Type B pancreatic cell (in vitro differentiated cells): ENCODE measurements at places on chromosomes 2 and 18.

DNA sequence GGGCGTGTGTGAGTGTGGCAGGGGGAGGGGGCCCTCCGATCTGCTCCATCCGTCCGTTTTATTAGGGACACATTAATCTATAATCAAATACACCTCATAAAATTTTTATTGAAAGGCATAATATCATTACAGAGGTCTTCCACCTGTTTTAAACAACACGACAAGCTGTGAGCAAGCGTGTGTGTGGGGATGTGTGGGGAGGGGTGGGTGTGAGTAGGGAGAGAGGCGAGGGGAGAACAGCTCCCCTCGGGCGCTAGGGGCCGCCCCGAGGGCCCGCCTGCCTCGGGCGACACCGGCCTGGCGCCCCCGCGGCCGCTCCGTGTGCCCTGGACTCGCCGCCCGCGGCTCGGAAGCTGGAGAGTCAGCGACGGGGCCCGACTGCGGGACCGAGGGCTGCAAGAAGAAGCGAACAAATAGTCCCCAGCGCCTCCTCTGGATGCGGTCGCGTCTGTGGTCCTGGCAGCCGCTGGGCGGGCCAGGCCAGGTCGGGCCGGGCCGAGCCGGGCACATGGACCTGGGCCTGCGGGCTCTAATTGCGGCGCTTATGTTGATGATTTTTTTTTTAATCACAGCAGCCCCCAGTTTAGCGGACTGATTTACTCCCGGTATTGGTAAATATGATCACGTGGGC, 352 bp upstream of the HOXD9 start:
- DNase-seq = no peak

DNA sequence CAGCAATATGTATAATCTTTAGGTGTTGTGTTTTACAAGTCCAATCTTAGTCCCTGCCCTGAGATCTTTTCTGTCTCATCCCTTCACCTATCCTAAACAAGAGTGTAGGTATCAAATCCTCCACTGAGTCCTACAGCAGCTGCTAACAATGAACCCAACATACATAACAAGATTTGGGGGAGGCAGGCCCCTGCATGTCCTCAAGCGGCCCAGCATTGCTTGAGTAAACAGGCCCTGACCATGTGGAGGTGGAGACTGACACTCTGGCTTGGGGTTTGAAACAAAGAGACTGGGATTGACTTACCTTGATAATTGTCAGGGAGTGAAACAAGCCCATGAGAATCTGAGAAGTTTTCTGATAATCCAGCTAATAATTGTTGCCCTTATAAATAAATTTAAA, 213.4 kb downstream of the STK39 start:
- DNase-seq = no peak

DNA sequence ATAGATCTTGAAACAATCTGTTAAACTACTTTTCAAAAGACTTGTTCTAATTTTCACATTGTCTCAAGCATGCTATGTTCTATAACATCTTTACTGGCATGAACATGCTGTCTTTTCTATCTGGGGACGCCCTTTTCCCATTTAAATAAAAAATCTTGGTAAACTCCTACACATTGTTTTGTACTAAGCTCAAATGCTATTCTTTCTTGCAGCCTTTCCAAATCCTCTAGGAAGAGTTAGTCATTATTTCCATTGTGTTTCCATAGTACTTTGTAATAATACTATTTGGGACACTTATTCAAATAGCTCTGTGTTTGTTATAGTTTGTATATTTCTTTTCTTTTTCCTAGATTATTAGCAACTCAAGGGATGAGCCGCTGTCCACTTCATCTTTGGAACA, 828.6 kb upstream of the FSHR start:
- no peak for DNase-seq

- no peak for DNase-seq
Observed at GRCh38 chr2:134197445-134197844, 56.4 kb upstream of the MGAT5 start.

DNA sequence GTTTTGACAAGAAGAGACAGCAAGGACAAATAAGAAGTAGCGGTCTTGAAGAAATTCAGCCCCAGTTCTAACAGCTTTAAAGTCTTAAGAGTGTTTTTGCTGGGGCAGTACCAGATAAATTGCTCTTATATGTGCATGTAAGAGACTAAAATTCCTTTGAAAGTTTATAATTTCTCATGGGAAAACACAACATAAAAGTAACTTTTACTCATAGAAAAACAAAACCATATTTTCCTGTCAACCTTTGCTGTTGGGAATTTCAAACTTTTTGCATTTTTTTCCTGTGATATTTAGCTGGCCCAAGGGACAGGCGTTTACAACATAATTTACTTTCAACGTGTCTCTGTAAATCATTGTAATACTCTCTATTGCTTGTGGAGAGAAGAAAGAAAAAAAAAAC, 767.8 kb upstream of the ZEB2 start:
- DNase-seq = no peak

DNA sequence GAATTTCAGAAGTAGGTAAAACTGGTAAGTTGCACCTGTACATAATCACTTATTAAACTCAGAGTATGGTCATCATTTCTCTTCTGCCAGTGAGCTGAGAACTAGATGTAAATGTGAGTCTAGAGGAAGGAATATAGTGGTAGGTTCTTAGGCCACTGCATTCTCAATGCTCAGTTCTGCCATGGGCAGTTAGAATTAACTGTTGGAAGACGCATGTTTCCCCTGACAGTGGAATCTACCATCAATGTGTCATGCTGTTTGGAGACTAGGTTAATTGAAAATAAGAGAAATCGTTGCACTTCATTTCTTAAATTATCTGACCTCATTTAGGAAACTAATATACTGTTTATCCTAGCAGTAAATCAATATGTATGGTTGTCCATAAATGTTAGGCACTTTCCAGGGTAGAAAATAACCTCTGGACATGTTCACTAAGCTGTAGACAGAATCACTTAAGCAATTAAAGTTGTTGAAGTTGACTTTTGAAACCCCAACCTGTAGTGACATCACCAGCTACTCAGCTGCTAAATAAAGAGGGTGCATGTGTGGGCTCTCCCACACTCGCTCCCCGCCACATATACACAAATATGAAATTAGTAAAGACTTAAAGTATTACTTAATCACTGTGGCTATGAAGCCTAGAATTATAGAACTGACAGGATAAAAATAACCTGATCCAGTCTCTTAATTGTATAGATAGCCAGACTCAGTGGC, 91.5 kb upstream of the NOSTRIN start:
- DNase-seq = no peak

- no peak for DNase-seq
Observed at GRCh38 chr2:177391822-177392372, 676 bp upstream of the AGPS start.

DNA sequence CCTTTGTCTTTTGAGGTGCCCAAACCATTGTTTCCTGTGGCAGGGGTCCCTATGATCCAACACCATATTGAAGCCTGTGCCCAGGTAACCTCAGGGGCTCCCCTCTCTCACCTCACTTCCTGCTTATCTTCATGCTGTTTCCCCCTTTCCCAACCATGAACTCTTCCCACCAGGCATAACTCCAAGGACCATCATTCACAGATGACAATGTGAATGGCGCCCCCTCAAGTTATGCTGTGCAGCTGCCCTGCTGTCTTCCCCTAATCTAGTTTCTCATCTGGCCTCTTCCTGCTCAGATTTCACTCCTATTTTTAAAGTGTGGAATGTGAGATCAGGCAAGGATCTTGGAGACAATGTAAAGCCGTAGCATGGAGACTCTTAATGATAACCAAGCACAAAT, 1.4 kb downstream of the GMPPA start:
- no peak for DNase-seq

DNA sequence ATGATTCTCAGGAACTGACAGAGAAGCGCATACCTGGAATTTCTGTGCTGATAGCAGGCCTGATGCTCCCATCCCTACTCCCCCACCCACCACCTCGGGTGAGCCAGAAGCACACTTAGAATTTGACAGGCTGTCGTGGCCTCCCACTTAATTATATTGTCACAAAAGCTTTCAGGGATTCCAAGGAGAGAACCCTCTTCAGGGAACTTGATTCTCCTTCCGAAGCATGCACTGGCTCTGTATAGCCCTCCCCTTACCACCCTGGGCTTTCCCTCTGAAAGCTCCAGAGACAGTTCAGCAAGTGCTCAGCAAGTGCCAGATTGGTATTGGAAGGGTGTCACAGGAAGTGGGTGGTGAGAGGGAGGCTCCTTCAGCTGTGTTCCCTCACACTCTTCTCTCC, 252.5 kb upstream of the SIX2 start:
- DNase-seq = no peak

GRCh38 chr2:37833423-37833822, 91.7 kb upstream of the RMDN2 start:
- no peak for DNase-seq

GRCh38 chr18:24227977-24228666, 89.3 kb downstream of the CABYR start:
- DNase-seq = no peak

DNA sequence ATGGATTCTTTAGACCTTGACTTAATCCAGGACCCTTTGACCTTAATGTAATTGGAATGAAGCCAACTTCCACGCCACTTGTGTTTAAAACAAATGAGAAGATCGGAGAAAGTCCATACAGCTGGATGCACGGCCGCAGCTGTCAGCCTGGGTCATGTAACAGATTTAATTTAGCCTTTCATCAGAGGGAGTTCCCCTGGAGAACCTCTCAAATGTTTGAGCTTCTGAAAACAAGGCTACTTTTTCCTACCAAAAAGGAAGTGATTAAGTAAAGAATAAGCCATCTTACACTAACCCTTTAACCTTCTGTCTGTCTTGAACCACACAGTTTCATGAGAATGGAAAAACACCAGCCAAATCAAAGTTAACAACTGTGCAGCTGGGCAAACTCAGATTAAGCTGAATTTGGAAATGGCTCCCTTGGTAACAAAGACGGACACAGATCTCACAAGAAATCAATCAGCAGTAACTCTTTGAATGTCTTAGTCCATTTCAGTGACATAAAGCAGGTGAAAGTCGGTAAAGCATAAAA, 103.6 kb downstream of the DOCK10 start:
- DNase-seq = no peak

GRCh38 chr2:241157841-241158545, 7.7 kb downstream of the PPP1R7 start:
- DNase-seq = no peak

GRCh38 chr2:144516981-144517865, 2.7 kb downstream of the ZEB2 start:
- DNase-seq = no peak

DNA sequence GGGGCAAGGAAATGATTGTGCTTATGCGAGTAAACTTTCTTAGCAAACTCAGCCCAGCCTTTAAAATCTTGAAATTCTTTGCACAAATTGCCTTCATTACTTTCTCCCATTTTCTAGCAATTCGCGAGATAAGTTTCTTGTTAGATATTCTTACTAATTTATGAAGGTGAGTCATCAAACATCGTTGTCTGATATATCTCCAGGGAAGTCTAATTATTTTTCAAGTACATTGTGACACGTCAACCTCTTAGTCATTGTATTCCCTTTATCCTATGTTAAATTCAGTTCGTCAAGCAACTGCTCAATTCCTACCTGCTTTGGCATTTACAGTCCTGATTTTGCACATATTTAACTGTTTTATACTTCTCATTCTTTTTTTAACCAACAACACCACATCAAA, 854.5 kb upstream of the CRIM1 start:
- no peak for DNase-seq

GRCh38 chr2:74290466-74291217, 52.6 kb downstream of the SLC4A5 start:
- DNase-seq = peak; percentile 47

DNA sequence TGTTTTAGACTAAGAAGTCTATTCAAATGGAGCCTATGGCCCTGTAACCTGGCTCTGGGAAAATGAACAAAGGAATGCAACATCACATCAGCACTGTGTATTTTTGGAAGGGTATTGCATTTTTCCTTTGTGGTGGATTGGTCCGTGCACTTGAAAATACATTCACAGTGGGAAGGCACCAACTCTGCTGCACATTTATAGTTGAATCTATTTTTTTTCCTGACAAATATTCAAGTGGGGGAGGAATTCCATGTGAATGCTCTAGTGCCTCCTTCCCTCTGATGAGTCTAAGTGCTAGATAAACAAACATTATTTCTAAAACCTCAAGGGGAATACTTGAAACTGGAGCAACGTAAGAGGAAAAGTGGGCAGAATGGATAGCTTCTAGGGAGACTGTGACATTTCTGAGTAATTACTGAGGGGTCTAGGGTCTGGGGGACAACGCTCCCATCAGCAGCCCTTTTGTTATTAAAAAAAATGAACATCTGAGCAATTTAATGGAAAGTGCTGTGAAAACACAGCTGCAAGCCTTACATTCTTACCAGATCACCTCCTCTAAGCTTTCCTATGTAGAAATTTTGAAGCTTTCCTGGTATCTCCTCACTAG, 208.2 kb downstream of the SLC8A1 start:
- DNase-seq = no peak

DNA sequence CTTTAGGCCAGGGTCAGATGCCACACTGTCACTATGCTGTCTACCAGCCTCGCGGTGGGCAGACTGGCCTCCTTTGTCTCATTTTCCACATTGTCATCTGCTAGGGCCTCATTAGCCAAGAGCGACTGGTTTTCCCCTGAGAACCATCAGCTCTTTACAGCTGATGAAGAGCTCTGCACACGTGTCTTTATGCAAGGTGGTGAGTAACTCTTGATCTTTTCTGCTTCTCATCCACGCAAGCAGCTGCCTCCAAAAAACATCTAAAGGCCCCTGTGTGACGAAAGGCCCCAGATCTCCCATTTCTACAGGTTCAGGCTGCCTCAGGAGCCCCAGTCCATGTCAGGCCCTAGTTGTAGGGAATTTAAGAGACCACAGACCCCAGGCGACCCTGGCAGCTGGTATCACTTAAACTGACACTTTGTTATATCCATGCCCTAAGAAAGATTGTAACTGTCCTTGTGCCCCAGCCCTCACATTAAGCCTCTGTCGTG, 52.9 kb downstream of the DPYSL5 start:
- peak; percentile 52 for DNase-seq

DNA sequence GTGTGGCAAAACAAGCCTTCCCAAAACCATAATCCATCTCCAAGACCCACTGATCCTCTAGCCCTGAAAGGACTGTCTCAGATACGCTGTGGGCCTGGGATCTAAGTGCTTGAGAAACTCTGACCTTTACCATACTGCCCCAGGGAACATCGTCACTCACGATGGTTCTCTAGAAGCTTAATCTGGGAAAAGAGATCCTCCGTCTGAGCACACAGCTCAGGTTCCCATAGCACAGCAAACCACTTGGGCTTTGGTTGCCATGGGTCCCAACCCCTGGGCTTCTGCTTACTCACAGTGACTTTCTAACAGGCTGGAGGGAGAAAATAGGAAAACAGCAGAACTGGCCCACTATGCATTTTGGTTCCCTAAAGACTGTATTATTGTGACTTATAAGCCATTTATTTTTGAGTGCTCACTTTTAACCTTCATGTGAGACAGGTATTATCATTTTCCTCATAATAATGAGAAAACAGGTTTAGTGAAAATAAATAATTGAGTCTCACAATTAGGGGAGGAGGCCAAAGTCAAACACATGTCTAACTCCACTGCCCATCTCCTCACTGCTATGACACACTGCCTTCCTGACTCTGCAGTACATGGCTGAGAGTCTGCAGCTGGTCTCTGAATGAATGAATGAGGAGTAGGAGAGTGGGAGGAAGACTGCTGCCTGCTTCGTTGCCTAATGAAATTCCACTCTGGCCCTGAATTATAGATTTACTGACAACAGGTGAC, 46.7 kb downstream of the REEP1 start:
- DNase-seq = no peak

GRCh38 chr2:98504381-98505109, 59.9 kb downstream of the INPP4A start:
- DNase-seq = no peak

- no peak for DNase-seq
Observed at GRCh38 chr2:236090027-236090382, 78.2 kb downstream of the GBX2 start.

GRCh38 chr2:224561234-224562005, 23.7 kb downstream of the CUL3 start:
- no peak for DNase-seq

GRCh38 chr2:150750720-150751119, 263.3 kb upstream of the RND3 start:
- no peak for DNase-seq
